ENCODE measurements at places on chromosomes 13 and 19.
A peak's percentile ranks its signal among the peaks of the same experiment; 100 is the strongest.

GRCh38 chr13:98222081-98222554 is 45.0 kb upstream of the RNF113B start:
- H3K27ac ChIP-seq = no peak overlapping the region
- DNase-seq = no peak
- H3K27me3 ChIP-seq = no peaks in the 10 kb centered on the region
- H3K4me1 ChIP-seq = peaks cover 39% of the 10 kb centered on the region

DNA sequence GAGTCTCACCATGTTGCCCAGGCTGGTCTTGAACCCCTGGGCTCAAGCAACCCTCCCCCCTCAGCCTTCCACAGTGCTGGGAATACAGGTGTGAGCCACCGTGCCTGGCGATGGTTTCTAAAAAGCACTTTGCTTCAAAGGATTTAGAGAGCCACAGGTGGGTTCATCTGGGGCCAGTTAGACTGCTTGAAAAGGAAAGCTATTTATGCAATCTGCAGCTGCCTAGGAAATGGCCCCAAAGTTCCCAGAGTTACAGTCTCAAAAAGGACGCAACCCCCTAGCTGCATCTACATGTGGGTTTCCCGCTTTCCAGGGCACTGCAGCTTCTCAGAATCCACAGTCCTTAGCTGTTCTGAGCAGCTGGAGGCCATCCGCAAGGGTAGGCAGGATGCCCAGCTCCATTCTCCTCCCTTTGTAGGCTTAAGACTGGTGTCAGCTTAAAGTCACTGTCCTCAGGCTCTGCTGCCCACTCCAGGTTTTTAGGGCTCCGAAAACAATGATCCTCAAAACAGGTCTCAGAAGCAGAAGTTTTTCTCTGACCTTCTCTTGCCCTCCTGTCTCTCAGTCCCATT is 41.4 kb downstream of the ZNF823 start:
- no peaks in the 10 kb centered on the region for H3K27me3 ChIP-seq
- no peak for DNase-seq
- H3K36me3 ChIP-seq = no peaks in the 10 kb centered on the region
- no peak overlapping the region for H3K27ac ChIP-seq
- H3K4me3 ChIP-seq = no peak overlapping the region
- H3K4me1 ChIP-seq = peaks cover 5% of the 10 kb centered on the region

DNA sequence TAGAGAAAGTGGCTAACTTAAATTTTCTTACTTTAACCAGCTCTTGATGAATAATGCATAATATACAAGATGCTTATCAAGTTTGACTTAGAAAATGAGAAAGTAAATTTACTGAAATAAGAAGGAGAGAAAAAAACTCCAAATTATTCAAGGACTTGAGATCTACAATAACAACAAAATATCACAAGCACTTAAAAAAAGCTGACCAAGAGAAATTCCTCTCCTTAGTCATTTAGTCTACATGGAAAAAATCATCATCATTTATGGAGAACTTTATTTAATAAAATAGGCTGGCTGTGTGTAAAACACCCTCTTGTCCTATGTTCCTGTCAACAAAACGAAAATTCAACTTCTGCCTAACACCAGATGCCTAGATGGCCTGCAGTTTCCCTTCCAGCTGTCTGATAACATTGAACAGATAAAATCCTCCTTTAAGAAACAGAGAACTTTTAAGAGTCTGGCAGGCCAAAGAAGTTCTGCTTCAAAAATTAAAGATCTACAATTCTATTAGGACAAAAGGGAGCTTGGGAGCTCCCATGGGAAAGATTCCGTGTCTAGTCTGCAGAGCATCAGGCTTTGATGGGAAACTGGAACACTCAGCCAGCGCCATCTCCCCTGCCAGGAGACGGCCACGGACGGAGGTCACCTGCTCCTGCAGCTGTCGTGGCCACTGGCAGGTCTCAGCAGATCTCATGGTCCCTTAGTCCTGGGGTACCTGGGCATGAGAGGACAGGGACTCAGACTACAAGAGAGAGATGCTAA is 37.9 kb upstream of the ATP11A start:
- DNase-seq = no peak
- H3K27ac ChIP-seq = no peak overlapping the region
- H3K36me3 ChIP-seq = no peaks in the 10 kb centered on the region
- H3K4me3 ChIP-seq = no peak overlapping the region

DNA sequence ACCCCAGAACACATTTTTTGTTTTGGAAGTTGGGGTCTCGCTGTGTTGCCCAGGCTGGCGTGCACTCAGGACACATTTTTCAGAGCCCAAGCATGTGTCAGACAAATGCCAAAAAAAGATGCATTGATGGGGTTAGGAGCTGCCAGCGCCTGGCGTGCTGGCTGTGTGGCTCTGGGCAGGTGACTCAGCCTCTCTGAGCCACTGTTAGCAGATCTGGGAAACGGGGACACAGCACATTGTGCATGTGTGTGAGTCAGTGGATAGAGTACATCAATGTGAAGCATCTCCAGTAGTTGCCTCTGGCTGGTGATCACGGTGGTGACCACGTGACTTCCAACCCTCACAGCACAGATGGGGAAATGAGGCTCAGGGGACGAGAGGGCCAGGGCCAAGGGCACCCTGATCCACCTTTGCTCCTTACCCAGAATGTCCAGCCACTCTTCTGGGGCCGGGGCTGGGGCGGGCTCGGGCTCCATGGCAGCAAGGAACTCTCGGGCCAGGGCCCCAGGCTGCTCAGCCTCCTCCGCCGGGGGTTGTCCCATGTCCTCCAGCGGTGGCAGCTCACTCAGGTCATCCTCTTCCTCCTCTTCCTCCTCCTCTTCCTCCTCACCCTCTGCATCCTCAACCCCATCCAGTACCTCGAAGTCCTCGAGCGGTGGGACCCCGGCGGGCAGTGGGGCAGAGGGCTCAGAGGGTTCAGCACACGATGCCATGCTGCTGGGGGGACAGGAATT is 1.9 kb downstream of the FKBP8 start:
- peak overlapping the region; percentile 92 for H3K27ac ChIP-seq
- H3K36me3 ChIP-seq = peaks cover 52% of the 10 kb centered on the region
- no peak for DNase-seq
- H3K4me3 ChIP-seq = no peak overlapping the region

- no peaks in the 10 kb centered on the region for H3K4me1 ChIP-seq
- H3K4me3 ChIP-seq = no peak overlapping the region
- no peaks in the 10 kb centered on the region for H3K36me3 ChIP-seq
- no peak overlapping the region for H3K27ac ChIP-seq
Measured at GRCh38 chr13:61756031-61756430, 340.4 kb upstream of the PCDH20 start.

- H3K36me3 ChIP-seq = no peaks in the 10 kb centered on the region
- no peak overlapping the region for H3K4me3 ChIP-seq
- H3K4me1 ChIP-seq = peaks cover 20% of the 10 kb centered on the region
- DNase-seq = no peak
Measured at GRCh38 chr13:30145709-30146367, 161.5 kb downstream of the KATNAL1 start.

DNA sequence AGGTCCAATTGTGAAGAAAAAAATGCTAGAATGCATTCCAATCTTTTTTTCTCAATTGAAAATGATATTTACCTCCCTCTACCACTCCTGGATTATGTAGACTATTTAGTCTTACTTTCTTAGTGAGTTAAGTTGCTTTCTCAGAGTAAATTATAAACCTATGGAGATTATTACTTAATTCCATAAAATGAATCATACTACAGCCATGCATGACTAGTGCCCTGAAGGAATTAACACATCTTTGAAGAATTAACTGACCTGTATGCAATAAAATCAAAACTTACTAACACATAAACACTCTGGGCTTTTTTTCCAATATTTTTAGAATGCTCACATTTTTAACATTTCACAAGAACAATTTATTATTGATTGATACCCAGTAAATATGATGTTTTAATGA is 379.4 kb upstream of the DACH1 start:
- no peak for DNase-seq
- H3K27me3 ChIP-seq = no peaks in the 10 kb centered on the region
- H3K4me3 ChIP-seq = no peak overlapping the region
- H3K36me3 ChIP-seq = no peaks in the 10 kb centered on the region
- H3K4me1 ChIP-seq = no peaks in the 10 kb centered on the region
- H3K27ac ChIP-seq = no peak overlapping the region

DNA sequence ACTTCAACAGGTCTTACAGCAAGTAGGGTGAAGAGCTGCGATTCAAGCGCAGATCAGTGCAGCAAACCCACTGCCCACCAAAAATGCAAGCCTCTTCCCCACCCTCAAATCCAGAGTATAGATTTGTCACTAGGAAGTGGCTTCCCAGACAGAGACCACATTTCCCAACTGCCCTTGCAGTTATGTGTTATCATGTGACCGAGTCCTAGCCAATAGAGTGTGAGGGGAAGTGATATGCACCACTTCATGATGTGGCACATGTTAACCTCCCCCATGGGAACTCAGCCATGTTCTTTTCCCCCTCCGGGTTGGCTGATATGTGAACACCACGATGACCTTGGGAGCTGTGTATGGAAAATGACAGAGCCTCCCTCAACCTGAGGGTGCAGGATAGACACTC is 50.8 kb downstream of the MBD3L2B start:
- no peak for DNase-seq
- no peak overlapping the region for H3K4me3 ChIP-seq
- no peaks in the 10 kb centered on the region for H3K27me3 ChIP-seq
- H3K4me1 ChIP-seq = no peaks in the 10 kb centered on the region
- H3K36me3 ChIP-seq = no peaks in the 10 kb centered on the region
- H3K27ac ChIP-seq = no peak overlapping the region

- no peak for DNase-seq
- no peak overlapping the region for H3K27ac ChIP-seq
- H3K27me3 ChIP-seq = peaks cover 7% of the 10 kb centered on the region
- H3K4me3 ChIP-seq = no peak overlapping the region
Measured at GRCh38 chr19:39052846-39053245, 20.5 kb upstream of the FBXO27 start.

DNA sequence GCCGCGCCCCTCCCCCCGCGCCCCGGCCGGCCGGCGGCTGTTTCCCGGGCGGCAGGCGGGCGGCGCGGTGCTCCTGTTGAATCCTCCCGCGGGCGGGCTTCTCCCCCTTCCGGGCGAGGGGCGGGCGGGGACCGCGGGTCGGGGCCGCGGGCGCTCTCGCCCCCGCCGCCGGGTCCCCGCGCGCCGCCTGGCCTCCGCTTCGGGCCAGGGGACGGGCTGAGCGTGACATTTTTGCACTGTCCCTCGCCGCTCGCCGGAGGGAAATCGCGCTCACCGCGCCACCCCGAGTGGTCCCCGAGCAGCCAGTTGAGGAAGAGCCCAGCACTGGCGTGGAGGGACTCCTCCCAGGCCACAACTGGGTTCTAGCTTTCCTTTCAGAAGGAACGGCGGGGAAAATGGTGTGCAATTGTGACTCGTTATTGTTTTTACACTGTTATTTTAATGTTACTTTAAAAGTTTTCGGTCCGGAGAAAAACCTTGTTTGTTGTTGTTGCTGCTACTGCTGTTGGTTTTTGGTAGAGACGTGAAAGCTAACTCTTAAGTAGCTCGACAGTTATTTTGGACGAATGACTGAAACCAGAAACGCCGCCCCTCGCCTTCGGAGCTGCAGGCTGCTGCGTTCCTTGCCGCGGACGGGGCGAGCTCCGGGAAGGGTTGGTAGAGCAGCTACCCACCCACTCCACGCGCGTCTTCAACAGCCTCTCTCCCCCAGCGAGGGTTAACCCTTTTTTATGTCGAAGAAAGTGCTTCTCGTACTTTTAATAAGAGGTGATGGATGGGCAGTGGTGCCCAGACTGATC is 959 bp downstream of the PDS5B start:
- peaks cover 11% of the 10 kb centered on the region for H3K4me1 ChIP-seq
- peak overlapping the region; percentile 71 for H3K4me3 ChIP-seq
- no peaks in the 10 kb centered on the region for H3K36me3 ChIP-seq
- peak; percentile 84 for DNase-seq
- peak overlapping the region; percentile 89 for H3K27ac ChIP-seq

DNA sequence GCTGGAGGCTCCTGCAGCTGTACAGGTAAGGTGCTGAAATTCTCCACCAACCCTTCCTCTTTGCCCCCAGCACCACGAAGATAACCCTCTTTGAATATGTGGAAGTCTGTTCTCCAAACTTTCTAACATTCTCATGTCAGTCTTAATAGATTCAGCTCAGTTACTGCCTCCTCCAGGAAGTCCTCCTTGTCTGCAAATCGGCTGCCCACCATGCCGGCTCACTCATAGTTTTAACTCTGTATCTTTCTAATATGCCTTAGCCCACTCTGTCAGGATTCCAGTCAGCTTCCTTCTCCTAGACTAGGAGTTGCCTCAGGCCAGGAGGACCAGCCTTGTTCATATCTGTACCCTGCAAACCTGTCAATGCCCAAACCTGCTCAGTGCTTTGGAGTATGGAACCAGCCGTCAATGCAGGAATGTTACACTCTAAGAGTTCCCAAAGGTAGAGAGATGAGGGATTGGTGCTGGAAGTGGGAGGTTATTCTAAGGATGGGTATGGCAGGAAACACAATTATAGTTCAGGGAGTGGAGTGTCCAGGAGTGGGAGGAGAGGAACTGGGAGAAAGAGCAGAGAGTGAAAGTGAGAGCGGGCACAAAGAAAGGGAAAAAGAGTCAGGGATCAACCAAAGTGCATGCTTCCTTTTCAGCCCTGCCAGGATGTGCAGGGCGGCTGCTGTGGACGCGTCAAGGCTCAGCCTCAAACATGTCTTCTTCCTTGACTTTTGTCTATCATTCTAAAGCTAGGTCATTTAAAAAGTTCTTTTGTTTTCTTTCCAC is 38.0 kb upstream of the ALOX5AP start:
- H3K27me3 ChIP-seq = no peaks in the 10 kb centered on the region
- peak; percentile 48 for DNase-seq
- H3K4me1 ChIP-seq = peaks cover 19% of the 10 kb centered on the region
- H3K4me3 ChIP-seq = peak overlapping the region; percentile 33
- no peaks in the 10 kb centered on the region for H3K36me3 ChIP-seq

- no peaks in the 10 kb centered on the region for H3K36me3 ChIP-seq
- no peaks in the 10 kb centered on the region for H3K27me3 ChIP-seq
- no peak for DNase-seq
- H3K4me3 ChIP-seq = no peak overlapping the region
- H3K27ac ChIP-seq = no peak overlapping the region
- no peaks in the 10 kb centered on the region for H3K4me1 ChIP-seq
Measured at GRCh38 chr13:36520111-36520510, 87.8 kb downstream of the CCNA1 start.

- DNase-seq = no peak
- no peaks in the 10 kb centered on the region for H3K27me3 ChIP-seq
- peak overlapping the region; percentile 20 for H3K4me3 ChIP-seq
- H3K4me1 ChIP-seq = no peaks in the 10 kb centered on the region
- no peak overlapping the region for H3K27ac ChIP-seq
- H3K36me3 ChIP-seq = peaks cover 3% of the 10 kb centered on the region
Measured at GRCh38 chr13:47904241-47904640, 96.8 kb downstream of the SUCLA2 start.

DNA sequence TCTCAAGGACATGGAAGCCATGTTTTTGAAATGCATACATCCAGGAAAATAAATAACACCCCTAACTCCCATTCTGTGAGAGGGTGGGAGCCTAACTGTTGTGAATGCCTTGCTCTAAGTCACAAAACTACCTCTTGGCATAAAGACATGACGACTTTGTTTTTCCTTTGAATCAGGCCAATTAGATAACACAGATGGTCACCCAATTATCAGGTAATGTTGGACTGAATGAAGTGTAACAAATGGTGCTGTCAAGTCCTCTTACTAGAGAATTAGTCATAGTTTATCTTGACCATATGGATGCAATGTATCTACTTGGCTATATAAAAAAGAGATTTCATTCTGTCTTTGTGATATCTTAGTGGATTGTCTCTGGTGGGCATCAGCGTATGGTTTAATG is 553.6 kb upstream of the ATXN8OS start:
- no peak overlapping the region for H3K4me3 ChIP-seq
- no peaks in the 10 kb centered on the region for H3K4me1 ChIP-seq
- no peaks in the 10 kb centered on the region for H3K36me3 ChIP-seq
- H3K27ac ChIP-seq = no peak overlapping the region

GRCh38 chr13:110950819-110951570 is 36.1 kb upstream of the ANKRD10 start:
- no peak overlapping the region for H3K4me3 ChIP-seq
- H3K4me1 ChIP-seq = peaks cover 7% of the 10 kb centered on the region
- no peak overlapping the region for H3K27ac ChIP-seq
- no peaks in the 10 kb centered on the region for H3K36me3 ChIP-seq
- DNase-seq = no peak

Measured in tibial artery (tissue), 4 donors.